Fibroblast of gingiva (primary cell): ENCODE measurements at places on chromosomes 2 and 18.
A peak's percentile ranks its signal among the peaks of the same experiment; 100 is the strongest.

DNA sequence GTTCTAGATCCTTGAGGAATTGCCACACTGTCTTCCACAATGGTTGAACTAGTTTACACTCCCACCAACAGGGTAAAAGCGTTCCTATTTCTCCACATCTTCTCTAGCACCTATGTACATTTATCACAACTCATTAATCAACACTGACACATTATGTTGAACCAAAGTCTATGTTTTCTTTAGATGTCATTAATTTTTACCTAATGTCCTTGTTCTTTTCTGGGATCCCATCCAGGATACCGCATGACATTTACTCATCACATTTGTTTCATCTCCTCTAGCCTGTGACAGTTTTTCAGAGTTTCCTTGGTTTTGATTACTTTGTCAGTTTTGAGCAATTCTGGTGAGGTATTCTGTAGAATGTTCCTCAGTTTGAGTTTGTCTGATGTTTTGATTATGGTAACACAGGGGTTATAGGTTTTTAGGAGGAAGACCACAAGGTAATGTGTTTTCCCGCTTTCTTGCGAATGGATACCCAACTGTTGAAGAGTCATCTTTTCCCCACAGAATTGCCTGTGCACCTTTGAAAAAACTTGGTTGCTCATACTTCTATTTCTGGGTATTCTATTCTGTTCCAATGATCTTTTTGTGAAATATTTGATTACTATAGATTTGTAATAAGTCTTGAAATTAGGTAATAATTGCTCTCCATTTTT lies 3.0 kb upstream of the UGT1A9 start:
- no peak for DNase-seq

DNA sequence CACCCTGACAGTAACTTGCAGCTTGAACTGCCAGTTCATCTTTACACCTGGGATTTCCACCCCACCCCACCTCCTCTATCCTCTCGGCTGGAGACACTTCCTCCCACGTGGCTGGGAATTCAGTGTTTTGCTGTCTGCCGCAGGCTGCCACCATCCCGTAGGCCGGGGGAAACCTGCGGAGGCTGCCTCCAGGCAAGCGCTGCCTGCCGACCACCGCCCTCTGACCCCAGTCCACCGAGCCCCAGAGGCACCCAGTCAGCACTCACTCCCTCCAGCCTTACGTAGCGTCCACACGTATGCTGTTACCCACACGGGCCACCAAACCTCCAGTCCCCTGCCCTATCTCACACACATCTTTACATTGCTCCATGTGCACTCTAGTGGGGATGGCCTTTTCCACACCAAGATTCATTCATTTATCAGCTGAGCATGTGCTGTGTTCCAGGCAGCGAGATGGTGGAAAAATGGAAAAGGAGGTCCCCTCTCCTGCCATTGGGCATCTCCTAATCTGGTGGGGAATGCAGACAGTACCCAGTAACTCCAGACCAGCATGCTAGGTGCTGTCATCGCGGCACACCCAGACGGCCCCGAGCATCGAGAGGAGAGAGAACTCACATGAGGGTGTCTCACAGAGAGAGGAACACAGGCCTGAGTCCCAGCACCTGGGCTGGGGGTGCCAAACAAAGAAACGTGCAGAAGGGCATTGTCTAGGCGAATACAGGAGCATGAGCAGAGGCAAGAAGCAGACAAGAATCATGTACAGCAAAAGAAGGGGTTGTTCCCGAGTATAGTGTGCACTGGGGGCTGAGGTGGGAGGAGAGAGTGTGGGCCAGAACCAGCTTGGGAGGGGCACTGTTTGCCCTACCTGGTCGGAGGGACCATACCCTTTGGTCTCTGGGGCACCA lies 166.9 kb downstream of the SMAD7 start:
- no peak for DNase-seq

DNA sequence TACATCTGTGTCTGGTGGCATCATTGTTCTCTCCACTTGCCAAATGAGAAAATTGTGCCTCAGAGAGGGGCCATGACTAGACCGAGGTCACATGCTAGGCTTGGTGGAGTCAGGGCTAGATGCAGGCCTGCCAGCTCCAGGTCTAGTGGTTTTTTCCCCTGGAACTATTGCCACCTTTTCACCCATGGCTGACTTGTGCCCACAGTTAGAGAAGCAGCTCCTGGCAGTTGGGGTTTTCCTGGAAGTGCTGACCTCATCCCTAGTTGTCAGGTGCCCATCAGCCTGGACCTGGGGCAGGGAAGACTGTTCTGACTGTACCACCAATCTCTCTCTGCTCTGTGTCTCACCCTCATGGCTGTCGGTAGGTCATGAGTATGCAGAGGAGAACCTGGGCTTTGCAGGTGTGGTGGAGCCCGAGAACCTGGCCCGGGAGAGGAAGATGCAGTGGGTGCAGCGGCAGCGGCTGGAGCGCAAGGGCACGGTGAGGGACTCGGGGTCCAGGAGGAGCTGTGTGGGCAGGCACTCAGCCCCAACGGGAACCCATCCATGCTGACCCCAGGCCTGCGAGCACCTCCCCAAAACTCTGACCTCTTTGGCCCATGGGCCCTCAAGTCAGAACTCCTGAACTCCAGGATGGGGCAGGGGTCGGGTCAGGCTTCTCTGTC lies 12.4 kb upstream of the CATIP start:
- no peak for DNase-seq

GRCh38 chr2:199772035-199772976 lies 78.7 kb downstream of the FTCDNL1 start:
- DNase-seq = no peak

DNA sequence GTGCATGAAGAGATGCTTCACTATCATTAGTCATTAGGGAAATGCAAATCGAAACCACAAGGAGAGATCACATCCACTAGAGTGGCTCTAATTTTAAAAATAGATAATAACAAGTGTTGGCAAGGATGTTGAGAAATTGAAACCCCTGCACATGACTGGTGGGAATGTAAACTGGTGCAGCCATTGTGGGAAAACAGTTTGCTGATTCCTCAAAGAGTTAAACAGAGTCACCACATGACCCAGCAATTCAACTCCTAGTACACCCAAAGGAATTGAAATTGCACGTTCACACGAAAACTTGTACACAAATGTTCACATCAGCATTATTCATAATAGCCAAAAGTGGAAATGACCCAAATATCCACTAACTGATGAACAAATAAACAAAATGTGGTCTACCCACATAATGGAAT lies 179.5 kb downstream of the BCL2 start:
- no peak for DNase-seq

GRCh38 chr2:220531216-220531615 lies 903.8 kb downstream of the SLC4A3 start:
- no peak for DNase-seq

DNA sequence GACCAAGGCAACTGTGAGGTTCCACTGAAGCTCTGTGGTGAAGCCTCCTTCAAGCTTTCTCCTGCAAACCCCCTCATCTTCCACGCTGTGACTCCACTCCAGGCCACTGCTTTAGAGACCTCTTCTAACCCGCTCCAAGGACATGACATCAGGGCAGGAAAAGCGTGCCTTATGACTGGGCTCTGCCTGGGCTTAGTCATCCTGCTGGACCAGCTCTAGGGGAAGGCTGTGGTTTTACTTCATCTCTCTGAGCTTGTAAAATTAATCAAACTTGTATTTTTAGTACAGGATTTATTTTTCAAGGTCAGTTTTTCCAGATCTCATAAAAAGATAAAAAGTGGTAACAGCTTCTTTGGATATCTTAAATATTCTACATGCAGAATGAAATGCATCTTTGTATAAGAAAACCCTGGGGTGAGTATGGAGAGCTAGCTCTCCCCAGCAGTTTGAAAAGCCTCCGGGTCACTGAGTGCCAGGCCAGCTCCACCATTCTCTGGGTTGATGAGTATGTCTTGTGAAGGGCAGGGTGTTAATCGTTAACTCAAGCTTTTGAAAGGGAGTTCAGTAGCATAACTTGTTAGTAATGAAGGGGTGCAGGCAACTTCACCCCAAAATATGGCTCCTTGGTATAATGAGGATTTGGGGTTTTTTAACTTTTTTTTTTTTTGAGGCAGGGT lies 33.1 kb upstream of the YPEL5 start:
- peak; percentile 69 for DNase-seq

GRCh38 chr2:8217468-8218030 lies 464.3 kb upstream of the ID2 start:
- no peak for DNase-seq

- DNase-seq = no peak
Measured at GRCh38 chr2:44942304-44943030, 965 bp downstream of the SIX3 start.

GRCh38 chr2:200809506-200810251 lies 2.0 kb upstream of the BZW1 start:
- peak; percentile 37 for DNase-seq

GRCh38 chr2:6168485-6168884 lies 476.3 kb downstream of the SOX11 start:
- DNase-seq = no peak

- peak; percentile 32 for DNase-seq
Measured at GRCh38 chr2:20224716-20225293, at the start of gene SDC1. Gene SDC1, minus strand, starts transcription at chr2:20225130. Its CDS starts 263 bp downstream, at chr2:20224867.

- no peak for DNase-seq
Measured at GRCh38 chr18:13616525-13617035, 109.8 kb downstream of the FAM210A start.

GRCh38 chr18:64409511-64409910 lies 260.6 kb upstream of the LINC00305 start:
- no peak for DNase-seq

DNA sequence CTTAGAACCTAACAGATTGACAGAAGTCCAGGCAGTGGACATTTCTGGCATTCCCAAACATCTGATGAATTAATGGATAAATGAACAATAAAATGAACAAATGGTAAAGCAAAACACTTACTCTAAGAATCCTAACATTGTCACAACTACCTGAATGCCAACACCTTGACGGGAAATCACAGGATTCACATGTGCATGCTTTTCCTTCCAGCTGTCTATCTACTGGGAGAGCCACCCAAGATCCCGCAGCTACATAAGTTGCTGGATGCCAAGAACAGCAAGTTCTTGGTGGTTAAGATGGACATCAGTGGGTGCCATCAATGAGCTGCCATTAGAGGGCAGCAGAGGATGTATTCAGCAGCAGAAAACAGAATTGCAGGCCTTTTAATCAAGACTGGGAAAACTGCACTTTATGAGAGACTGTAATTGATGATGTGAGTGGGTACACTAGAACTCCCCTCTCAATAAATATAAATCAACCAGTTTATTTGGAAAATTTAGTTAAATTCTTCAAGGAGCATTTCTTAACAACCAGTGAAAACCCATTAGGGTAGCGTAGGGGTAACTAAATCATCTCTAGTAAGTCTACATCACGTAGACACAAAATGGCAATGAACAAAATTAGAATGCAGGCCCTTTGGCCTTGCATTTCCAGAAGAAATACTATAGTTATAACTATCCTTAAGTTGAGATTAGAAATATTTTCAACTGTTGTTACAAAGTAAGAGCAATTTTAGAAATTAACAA lies 45.6 kb downstream of the SESTD1 start:
- DNase-seq = peak; percentile 84
